ENCODE measurements at places on chromosomes 5 and 9.

GRCh38 chr9:124016175-124017050 is 4.8 kb downstream of the LHX2 start:
- no peak for DNase-seq

- no peak for DNase-seq
Observed at GRCh38 chr5:171978519-171978918, 27.9 kb downstream of the FBXW11 start.

DNA sequence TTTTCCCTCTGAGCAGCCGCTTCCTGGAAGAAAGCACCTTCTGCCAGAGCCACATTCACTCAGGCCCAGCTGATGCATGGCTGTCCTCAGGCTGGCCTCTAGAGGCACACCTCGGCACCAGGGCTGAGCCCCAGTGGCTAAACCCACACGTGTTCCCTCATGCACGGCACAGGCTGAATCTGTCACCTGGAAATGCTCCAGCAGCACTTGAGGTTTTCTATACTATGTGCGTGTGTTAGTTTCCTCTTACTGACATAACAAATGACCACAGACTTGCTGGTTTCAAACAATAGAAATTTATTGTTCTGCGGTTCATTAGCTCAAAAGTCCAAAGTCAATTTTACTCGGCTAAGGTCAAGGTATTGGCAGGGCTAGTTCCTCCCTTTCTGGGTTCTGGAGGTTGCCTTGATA is 141.4 kb downstream of the LRRC70 start:
- DNase-seq = no peak

DNA sequence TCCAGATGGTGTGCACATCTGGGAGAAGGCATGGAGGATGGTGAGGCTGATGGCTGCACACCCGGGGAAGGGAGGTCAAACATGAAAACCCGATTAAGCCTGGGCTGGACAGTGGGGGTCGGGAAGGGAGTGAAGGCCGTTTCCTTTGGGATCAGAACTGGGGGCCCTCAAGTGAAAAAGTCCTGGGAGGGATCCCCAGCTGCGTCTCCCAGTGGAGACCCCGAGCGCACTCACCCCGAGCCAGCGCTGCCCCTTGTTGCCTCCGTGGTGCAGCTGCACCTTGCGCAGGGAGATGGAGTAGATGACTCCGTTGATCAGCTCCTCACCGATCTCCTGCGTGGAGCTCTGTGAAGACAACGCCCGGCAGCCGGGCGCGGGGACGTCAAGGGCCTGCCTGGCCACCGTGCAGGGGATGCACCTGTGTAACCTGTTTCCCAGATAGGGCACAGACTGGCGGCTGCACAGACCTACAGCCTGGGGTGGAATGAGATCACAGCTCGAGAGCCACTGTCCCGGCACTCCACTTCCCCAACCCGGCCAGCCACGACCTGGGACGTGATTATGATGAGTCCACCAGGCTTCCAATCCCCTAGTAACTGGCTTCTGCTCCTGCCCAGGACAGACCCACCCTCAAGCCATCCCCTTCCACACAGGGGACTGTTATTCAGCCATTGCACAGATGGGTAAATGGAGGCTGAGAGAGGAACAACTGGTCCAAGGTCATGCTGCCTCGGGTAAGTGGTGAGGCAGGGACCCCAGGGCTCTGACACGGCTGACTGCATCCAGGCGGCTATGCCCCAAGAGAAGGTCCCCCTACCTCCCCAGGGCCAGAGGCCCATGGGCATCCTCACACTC is 9.0 kb downstream of the RALGDS start:
- DNase-seq = no peak

GRCh38 chr5:172768573-172769341 is 2.2 kb downstream of the DUSP1 start:
- no peak for DNase-seq

DNA sequence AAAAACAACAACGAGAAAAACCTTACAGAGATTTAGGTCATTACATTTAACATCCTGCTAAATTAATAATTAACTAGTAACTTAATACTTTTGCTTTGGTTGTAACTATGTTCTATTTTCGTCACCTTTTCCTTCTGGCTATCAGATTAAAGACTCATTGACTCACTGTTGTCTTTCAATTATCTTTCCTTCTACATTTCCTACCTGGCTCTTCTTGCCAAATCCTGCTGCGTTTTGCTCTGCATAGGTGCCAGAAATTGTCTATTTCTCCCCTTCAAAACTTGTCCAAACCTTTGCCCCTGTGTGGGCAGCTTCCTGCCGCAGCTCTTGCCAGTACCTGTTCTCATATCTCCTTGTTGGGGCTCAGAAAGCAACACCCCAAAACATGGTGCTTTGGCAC is 235.5 kb upstream of the ZNF608 start:
- DNase-seq = no peak

DNA sequence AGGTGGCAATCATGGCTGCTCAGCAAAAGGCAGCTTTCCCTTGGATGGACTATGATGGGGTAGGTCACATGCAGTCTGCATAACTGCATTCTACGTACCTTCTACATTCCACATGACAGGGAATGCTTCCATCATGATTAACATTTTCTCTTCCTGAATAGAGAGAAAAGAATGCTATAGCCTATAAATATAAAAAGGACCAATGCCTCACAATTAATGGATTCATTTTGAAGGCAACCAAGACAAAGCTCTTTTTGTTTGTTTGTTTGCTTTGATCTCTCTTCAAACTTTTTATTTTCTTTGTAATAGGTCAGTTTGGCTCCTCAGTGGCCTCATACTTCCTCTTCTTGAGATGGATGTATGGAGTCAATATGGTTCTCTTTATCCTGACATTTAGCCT is 201.3 kb downstream of the ALDH1A1 start:
- no peak for DNase-seq

DNA sequence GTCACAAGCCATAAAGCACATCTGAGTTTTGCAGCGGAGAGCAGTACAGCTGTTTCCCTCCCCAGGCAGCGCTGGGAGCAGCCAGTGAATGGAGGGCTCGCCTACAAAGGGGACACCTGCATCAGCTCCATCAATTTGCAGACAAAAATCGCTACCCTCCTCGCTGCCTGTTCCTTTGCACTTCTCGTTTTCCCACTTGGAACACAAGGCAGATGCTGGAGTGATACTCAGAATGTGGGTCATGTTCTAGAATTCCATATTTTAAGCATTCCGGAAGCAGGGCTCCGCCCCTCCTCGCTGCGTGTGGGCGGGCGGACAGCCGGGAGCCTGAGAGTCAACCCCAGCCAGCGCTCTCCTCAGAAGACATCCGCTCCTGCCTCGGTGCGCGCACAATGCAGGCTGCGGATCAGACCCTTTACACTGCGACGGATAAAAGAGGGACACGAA is 92.1 kb downstream of the LMNB1 start:
- no peak for DNase-seq

GRCh38 chr5:147750065-147750464 is 32.5 kb downstream of the JAKMIP2 start:
- no peak for DNase-seq

GRCh38 chr9:19999491-20000057 is 210.7 kb upstream of the SLC24A2 start:
- peak; percentile 38 for DNase-seq

DNA sequence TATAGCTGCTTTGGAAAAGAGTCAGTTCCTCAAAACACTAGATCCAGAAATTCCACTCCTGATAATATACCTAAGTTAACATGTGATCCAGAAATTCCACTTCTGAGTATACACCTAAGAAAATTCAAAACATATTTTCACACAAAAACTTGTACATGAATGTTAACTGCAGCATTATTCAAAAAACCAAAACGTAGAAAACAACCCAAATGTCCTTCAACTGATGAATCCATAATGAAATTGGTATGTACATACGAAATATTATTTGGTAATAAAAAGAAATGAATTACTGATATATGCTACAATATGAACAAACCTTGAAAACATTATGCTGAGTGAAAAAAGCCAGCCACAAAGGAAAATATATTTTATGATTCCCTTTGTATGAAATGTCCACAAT is 16.5 kb upstream of the AFF4 start:
- DNase-seq = no peak

- no peak for DNase-seq
Observed at GRCh38 chr5:171574376-171574775, 154.9 kb downstream of the FGF18 start.

DNA sequence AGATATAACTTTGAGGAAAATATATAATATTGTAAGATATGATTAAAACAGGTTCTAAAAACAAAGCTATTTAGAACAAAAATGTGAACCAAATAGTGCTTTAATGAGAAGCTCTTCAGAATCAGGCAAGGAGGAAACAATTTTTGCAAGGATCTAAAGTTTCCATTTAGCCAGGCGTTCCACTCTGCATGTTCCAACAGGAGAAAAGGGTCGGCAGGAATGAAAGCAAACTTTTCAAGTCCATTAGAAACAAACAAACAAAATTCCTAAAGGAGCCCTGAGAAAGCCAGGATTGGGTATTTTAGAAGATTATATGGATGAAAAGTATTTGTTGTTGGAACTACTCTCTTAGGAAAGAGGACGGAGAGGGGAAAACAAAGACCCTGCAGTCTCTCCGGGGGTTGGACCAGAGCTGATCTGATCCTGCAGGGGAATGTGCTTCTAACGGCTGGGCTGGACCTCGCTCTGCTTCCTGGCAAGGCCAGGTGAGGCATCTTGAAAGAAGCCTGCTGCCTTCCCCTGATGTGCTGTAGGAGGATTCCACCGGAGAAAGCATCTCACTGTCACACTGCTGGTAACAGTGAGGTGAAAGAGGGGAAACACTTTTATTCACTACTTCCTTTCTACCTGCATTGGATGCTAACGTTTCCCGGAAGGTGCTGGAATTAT is 94.6 kb downstream of the PRRT1B start:
- DNase-seq = no peak

- no peak for DNase-seq
Observed at GRCh38 chr9:2344436-2344835, 277.2 kb upstream of the VLDLR start.

- no peak for DNase-seq
Observed at GRCh38 chr9:75870450-75870849, 20.0 kb upstream of the PCSK5 start.

DNA sequence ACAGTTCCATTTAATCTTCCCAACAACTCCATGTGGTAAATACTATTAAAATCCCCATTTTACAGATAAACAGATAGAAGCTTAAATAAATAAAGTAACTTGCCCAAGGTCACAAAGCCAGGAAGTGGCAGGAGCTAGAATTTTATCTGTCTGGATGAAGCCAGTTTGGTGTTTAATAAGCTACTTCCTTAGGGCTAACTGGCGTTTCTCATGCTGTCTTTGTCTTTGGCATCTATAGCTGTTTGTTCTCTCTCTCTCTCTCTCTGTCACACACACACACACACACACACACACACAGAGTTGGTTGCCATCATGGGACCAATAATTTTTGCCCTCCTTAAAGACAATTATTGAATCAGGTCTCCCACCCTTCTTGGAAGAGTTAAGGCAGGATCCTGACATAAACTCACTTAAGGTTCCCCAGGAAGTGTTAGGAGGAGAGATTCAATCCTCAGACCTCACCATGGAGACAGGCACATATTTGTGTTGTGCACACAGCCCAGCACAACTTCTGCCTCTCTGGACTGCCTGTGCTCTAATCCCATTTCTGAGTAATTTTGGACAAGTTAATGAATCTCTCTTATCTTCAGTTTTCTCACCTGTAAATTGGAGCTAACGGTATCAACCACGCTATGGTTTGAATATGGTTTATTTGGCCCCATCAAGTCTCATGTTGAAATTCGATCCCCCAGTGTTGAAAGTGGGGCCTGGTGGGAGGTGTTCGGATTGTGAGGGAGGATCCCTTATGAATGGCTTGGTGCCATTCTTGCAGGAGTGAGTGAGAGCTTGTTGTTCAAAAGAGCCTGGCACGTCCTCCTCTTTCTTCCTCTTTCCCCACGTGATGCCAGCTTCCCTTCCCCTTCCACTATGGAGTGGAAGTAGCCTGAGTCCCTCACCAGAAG is 8.3 kb upstream of the ADRA1B start:
- DNase-seq = no peak

GRCh38 chr5:157918811-157919742 is 60.1 kb upstream of the CLINT1 start:
- no peak for DNase-seq

- DNase-seq = no peak
Observed at GRCh38 chr5:155085282-155085989, 71.9 kb downstream of the KIF4B start.

DNA sequence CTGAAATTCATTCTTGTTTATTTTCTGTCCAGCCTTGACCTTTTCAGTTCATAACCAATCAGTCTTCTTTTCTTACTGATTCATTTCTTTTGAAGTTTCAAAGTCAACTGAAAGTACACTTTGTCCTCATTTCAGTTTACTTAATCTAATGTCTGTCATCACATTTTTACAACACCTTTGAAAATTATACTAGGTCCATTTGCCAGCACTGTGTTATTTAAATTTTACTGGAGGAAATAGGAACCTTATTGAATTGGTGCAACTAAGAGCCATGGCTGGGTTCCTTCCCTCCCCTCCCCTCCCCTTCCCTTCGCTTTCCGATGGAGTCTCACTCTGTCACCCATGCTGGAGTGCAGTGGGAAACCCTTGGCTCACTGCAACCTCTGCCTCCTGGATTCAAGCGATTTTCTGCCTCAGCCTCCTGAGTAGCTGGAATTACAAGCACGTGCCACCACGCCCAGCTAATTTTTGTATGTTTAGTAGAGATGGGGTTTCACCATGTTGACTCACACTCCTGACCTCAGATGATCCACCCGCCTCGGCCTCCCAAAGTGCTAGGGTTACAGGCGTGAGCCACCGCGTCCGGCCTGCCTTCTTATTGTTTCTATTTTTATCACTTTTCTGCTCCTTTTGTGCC is 6.3 kb downstream of the RMI1 start:
- no peak for DNase-seq

- no peak for DNase-seq
Observed at GRCh38 chr5:143646961-143647360, 165.0 kb upstream of the HMHB1 start.

DNA sequence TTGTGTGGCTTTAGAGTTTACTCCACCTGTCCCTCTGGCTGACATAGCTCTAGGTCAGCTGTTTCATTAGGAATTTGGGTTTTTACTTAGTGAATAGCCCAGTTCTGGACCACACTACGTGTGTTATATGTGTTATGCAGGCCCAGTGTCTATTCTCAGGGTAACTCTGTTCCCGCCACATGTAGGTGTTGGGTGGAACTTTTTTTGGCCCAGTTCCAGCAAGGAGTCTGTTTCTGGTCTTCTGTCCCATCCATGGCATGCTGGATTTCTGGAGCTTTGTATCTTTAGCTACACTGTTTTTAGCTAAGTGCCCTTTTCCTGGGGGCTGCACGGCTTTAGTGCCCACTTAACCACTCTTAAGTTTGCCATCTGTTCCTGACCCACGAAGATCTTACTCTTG is 15.5 kb downstream of the RMI1 start:
- DNase-seq = no peak

Measured in activated T-helper 9 cell treated with anti-CD3 and anti-CD28 coated beads, Interleukin-2, amount 50 U/mL, for 16 hours (primary cell).